ENCODE measurements at places on chromosomes 4 and X. TPM values are rescaled to one million over a fixed set of nuclear protein-coding genes. Genes with fewer than 3 reads are reported as not detected.

CLGN gene
- not detected for total RNA-seq

GRIA3 gene
- total RNA-seq, result not detected

TBX22 gene
- total RNA-seq, result not detected

PABPC1L2B gene
- not detected for total RNA-seq

SYAP1 gene
- 20.0 TPM for total RNA-seq

TAF7L gene
- total RNA-seq, result 0.08 TPM

GCNA gene
- 3.5 TPM for total RNA-seq

TMEM31 gene
- not detected for total RNA-seq

CRLF2 gene
- not detected for total RNA-seq

EOLA1 gene
- 33.4 TPM for total RNA-seq

SYP gene
- 2.7 TPM for total RNA-seq

USP53 gene
- total RNA-seq, result 11.1 TPM

PABPC1L2A gene
- not detected for total RNA-seq

MEPE gene
- total RNA-seq, result not detected

SPANXN3 gene
- not detected for total RNA-seq
